ENCODE measurements at places on chromosomes 3 and 15. TPM values are rescaled to one million over a fixed set of nuclear protein-coding genes. Genes with fewer than 3 reads are reported as not detected.

- no peak for DNase-seq
- H3K4me3 ChIP-seq: no peak overlapping the region
- H3K27me3 ChIP-seq: no peaks in the 10 kb centered on the region
- H3K4me1 ChIP-seq: no peaks in the 10 kb centered on the region
Measured at GRCh38 chr15:57654153-57654852, 52.2 kb upstream of the POLR2M start.

- no peak overlapping the region for H3K4me3 ChIP-seq
- H3K4me1 ChIP-seq: peaks cover 3% of the 10 kb centered on the region
- DNase-seq: no peak
- H3K36me3 ChIP-seq: no peaks in the 10 kb centered on the region
- H3K27me3 ChIP-seq: no peaks in the 10 kb centered on the region
Measured at GRCh38 chr3:149273096-149273751, 51.6 kb upstream of the CP start.

DNA sequence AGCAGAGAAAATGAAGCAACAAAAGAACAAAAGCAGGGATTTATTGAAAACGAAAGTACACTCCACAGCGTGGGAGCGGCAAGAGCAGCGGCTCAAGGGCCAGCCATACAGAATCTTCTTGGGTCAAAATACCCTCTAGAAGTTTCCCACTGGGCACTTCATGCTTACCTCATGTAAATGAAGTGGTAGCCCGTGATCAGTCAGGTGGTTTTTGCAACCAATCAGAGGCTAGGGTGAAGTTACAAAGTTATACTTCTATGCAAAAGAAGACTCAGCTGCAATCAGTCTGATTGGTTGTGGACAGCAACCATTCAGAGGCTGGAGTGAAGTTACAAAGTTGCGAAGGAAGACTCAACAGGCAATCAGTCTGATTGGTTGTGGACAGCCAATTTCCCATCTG lies 37.8 kb upstream of the TRH start:
- H3K27ac ChIP-seq: peak overlapping the region; percentile 74
- H3K27me3 ChIP-seq: no peaks in the 10 kb centered on the region
- no peaks in the 10 kb centered on the region for H3K36me3 ChIP-seq
- H3K4me3 ChIP-seq: peak overlapping the region; percentile 52

DNA sequence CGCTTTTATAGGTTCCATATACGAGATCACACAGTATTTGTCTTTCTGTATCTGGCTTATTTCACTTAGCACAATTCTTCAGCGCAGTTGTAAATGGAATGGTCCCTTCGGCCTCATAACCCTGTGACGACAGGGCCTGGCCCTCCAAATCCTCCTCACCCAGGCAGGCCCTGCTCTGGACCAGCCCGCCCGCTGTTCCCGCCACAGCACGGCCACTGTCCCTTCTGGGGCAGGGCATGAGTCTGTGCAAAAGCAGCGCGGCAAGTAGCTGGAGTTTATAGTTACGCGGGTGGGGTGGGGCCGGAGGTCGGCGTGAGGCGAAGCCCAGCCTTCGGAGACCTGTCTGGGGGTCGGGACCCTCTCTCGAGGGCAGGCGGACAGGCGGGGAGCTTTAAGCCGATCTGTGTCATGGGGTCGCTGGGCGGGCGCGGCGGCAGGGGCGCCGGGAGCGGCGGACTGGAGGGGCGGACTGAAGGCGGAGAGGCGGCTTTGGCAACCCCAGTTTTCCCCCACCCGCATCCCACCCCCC lies 543 bp downstream of the ARPIN start:
- no peaks in the 10 kb centered on the region for H3K27me3 ChIP-seq
- no peaks in the 10 kb centered on the region for H3K4me1 ChIP-seq
- H3K36me3 ChIP-seq: no peaks in the 10 kb centered on the region

Gene CSPG4
- total RNA-seq: 17.0 TPM

Gene MEX3B
- 2.3 TPM for total RNA-seq

Gene NPAP1
- total RNA-seq: not detected

Gene MOBP
- total RNA-seq: not detected

GRCh38 chr3:143068059-143068458 lies 51.5 kb upstream of the CHST2 start:
- H3K27me3 ChIP-seq: no peaks in the 10 kb centered on the region
- H3K27ac ChIP-seq: no peak overlapping the region
- H3K4me3 ChIP-seq: no peak overlapping the region
- DNase-seq: no peak
- H3K36me3 ChIP-seq: no peaks in the 10 kb centered on the region
- no peaks in the 10 kb centered on the region for H3K4me1 ChIP-seq

- peak overlapping the region; percentile 33 for H3K27ac ChIP-seq
- H3K36me3 ChIP-seq: no peaks in the 10 kb centered on the region
- DNase-seq: no peak
- H3K4me3 ChIP-seq: no peak overlapping the region
- H3K27me3 ChIP-seq: no peaks in the 10 kb centered on the region
Measured at GRCh38 chr3:45554006-45554666, 40.4 kb upstream of the LIMD1 start.

Gene MST1R
- total RNA-seq: 11.9 TPM

GRCh38 chr15:90437516-90437915 lies 49.5 kb downstream of the IQGAP1 start:
- H3K27me3 ChIP-seq: no peaks in the 10 kb centered on the region
- no peak overlapping the region for H3K27ac ChIP-seq
- peaks cover 3% of the 10 kb centered on the region for H3K36me3 ChIP-seq

Gene PLS1
- total RNA-seq: 15.7 TPM
